ENCODE measurements at places on chromosomes 16 and 17. TPM values are rescaled to one million over a fixed set of nuclear protein-coding genes. Genes with fewer than 3 reads are reported as not detected.

GRCh38 chr17:39144416-39144840 is 7.0 kb downstream of the PLXDC1 start:
- ATAC-seq: peak; percentile 85

Gene BCO1
- 0.32 TPM for total RNA-seq

Gene CDC27
- 50.6 TPM for total RNA-seq

Gene RHBDF2
- 36.8 TPM for total RNA-seq

GRCh38 chr16:50402298-50402895 is 33.6 kb upstream of the BRD7 start:
- no peak for ATAC-seq

DNA sequence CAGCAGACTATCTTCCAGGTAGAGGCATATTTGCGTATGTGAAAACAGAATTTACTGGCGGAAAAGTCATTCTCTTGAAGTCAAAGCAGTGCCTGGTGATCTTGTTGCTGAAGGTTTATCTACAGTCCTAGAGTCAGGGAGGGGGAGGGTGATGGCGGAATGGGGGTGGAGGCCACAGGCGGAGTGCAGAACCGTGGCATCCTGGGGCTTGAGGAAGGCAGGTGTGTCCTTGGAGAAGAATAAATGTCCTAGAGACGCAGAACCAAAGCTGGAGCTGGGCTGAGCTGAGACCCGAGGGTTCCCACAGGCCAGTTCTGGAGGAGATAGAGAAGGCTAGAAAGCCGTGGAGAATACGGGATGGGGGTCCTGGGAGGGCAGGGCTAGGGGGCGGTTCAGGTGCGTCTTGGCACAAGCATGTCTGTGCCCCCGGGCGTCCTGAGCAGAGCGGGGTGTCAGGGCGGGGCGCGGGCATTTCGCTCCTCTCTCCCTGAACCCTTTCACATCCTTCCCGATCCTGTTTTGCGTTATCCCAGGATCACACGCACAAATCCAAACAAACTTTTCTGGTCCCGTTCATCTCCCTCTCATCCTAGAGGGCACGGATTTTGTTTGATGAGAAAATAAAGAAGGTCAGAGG is 76.9 kb upstream of the CREBBP start:
- no peak for ATAC-seq

- ATAC-seq: no peak
Observed at GRCh38 chr16:85312642-85313525, 200.6 kb upstream of the CIBAR2 start.

GRCh38 chr17:8820311-8821010 is 21.3 kb upstream of the MFSD6L start:
- ATAC-seq: no peak

DNA sequence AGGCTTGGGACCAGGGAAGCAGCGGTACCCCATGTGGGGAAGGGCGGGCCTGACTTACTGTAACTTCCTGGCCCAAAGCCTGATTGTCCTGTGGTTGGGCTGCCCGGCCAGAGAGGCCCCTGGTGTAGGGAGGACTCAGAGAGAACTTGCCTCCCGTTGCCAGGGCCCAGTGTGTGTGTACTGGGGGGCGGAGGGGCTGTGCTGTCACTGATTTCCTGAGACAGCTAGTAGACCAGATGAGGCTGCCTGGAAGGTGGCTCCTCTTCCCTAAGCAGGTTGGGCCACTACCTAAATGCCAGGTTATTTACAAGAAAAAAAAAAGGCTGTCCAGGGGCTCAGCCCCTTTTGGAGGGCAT is 16.7 kb downstream of the SOCS3 start:
- ATAC-seq: peak; percentile 9

Gene ESRP2
- total RNA-seq: 82.1 TPM

Gene TMEM101
- 23.2 TPM for total RNA-seq

DNA sequence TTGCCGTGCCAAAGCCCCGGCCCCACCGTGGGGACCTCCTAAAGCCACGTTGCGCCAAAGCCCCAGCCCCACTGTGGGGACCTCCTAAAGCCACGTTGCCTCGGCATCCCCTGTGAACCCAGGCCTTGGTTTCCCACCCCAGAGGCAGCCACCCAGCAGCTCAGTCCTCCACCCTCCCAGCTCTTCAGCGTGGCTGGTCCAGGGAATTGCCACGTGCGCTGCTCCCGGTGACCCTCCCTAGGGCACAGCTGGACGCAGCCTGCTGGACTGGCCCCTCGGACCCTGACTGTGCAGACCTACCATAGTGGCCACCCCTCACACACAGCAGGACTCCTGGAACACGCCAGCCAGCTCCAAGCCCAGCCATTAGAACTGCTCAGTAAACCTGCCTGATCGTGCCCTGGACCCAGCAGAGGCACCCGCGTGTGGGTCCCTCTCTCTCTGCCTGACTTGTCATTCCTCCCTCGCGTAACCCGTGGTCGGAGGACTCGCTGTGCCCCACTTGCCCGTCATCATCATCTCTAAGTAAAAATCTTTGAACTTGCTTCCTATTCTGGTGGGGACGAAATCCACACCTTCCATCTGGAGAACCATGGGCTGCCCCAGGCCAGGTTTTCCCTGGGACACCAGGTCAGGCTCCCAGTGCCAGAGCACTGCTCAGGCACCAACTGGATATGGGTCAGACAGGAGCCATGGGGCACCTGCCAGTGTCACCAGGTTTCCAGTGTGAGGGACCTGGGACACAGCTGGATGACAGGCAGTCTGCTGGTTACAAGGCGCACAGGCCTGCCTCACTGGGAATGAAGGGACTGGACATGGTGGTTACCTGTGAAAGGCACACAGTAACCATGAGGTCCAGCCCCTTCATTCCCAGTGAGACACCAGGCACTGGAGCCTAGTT is 5.6 kb downstream of the CIAO3 start:
- ATAC-seq: no peak

- ATAC-seq: no peak
Observed at GRCh38 chr17:57463103-57463885, 207.0 kb downstream of the MSI2 start.

DNA sequence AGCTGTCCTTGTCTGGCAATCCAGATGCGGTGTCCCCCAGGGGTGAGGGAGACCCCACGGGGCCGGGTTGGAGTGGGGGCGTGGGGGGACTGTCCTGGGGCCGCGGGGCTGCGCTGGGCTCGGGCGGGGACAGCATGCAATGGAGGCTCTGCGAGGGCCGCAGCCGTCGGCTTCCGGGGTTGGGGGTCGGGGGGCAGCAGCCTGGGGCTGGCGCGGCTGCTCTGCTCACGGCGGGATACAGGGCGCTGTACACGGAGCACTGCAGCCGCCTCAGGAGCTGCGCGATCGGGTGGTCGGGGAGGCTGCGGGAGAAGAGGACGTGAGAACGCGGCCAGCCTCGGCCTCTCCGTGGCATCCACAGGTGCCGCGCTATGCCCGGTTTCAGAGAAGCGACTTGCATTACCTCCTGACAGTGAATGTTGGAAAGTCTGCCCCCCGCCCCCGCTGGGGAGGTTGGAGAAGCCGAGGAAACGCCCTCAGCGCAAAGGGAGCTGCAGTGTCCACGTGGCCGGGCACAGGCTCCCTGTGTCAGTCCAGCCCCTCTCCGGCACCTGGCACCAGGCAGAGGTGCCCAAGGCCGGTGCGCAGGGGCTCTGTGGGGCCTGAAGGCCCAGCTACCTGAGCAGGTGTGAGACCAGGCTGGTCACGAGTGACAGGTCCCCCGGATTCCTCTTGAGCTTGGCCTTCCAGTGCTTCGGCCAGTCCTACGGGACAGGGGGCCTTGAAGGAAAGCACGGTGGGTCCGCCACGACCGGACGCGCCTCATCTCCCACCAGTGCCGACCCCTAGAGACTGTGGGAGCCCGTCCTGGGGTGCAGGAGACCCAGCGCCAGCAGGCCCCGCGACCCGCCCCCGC is 9.4 kb upstream of the SPATA2L start:
- ATAC-seq: peak; percentile 0

- peak; percentile 36 for ATAC-seq
Observed at GRCh38 chr16:76639685-76640289, 362.6 kb downstream of the CNTNAP4 start.

DNA sequence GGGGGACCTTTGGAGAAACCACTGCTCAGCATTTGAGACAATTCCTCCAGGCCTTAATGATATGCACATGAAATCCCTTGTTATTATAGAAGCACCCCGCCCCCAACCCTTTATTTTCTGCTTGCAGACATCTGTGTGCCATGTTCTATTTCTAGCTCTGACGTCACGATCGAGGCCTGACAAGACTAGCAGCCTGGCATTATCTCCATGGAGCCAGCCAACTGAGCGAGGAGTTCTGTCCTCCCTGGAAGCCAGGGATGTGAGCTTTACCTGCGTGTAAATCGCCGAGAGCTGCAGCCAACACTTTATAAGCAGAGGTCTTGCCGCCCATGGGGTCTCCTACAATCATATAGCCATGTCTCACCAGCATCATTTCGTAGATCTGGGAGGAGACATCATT is 116.9 kb downstream of the DNAH3 start:
- ATAC-seq: no peak

DNA sequence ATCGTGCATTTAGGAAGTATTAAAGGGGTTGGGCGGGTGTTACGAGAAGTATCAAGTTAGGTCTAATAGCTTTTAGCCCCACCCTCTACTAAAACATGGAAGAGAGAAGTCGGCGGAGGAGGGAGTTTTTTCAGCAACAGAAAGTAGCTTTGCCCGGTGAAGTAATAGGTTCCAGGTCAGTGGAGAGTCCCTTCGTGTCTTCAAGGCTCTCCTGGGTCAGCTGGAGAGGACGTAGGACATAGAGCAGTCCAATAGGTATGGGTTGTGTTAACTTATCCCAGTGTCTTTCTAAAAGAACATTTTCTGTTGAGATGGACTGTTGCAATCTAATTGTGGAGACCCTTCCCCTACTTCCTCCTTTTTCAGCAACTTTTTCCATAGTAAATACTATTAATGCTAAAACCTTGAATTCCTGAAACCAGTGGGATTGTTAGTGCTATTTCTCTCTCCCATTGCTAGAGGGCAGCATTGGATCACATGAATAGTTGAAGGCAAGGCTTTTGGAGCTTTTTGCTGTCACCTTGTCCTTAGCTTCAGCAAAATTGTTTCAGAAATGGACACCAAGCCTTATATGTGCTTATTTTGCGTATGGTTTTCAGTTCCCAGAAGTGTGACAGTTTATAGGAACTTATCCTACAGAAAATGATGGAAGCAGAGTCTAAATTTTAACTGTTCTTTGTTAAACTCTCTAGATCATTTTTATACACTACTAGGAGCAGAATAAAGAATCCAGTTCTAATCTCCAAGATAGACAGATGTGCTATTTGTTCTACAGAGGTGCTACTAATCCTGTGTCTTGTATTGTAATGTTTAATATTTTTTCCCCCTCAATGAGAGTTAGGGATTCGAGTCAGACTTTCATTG is 38.4 kb downstream of the UTP18 start:
- ATAC-seq: no peak

Gene WFIKKN1
- total RNA-seq: 0.08 TPM

Gene CLEC3A
- total RNA-seq: not detected

Gene SLFN14
- not detected for total RNA-seq

Gene IL17C
- not detected for total RNA-seq

GRCh38 chr16:5895976-5896375 is 798.4 kb upstream of the EEF2KMT start:
- ATAC-seq: no peak

- ATAC-seq: peak; percentile 22
Observed at GRCh38 chr17:42337442-42337841, 49.1 kb downstream of the STAT5A start.

GRCh38 chr17:76473541-76473985 is 6.2 kb downstream of the AANAT start:
- no peak for ATAC-seq

DNA sequence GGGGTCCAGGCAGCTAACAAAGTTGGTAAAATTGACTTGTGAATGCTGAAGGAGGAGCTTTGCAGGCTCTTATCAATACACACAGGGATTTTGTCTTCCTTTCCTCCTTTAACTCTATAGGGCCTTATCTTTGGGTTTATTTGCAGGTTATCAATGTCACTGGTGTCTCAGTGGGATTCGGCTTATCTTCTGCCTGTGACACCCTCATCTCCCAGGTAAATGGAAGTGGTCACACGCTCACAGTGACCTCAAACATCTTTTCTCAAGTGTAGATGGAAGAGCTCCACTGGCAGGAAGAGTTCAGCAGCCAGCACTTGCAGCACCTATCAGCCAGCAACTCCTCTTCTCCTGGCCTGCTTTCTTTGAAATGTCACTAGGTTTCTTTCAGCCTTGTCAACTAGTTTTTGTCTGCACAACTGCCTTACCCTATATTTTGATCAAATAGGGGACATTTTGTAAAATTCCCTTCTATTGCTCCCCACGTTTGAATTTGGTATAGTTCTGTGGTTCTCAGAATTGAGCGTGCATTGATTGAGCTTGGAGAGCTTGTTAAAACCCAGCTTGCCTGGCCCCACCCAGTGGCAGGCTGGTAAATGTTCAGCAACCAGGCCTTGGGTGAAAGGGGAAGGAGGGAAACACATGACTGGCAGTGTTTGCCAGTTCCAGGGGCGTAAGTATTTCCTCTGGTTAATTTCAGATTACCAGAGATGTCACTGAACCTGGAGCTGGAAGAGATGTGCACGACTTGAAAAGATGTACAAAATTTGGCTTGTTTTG is 12.8 kb downstream of the SLC47A1 start:
- ATAC-seq: peak; percentile 38

Gene SOCS3
- 13.6 TPM for total RNA-seq

Gene GINS2
- 10.9 TPM for total RNA-seq

Gene MYLK3
- total RNA-seq: 0.08 TPM

DNA sequence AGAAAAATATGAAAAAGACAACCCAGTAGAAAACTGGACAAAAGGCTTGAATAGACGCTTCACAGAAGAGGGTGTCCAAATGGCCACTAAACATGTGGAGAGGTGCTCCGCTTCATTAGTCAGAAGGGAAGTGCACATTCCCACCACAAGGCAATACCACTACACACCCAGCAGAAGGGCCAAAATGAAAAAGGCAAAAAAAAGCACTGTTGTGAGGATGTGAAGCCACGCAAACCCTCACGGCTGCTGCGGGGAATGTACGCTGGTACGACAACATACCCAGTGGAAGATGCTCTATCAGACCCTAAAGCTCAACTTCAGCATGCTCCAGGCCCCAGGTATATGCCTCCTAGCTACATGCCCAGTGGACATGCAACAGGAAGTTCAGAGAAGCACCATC is 17.0 kb downstream of the PIK3R5 start:
- ATAC-seq: no peak

GRCh38 chr16:23323224-23324030 is 21.3 kb downstream of the SCNN1B start:
- no peak for ATAC-seq

Gene RND2
- 0.16 TPM for total RNA-seq

DNA sequence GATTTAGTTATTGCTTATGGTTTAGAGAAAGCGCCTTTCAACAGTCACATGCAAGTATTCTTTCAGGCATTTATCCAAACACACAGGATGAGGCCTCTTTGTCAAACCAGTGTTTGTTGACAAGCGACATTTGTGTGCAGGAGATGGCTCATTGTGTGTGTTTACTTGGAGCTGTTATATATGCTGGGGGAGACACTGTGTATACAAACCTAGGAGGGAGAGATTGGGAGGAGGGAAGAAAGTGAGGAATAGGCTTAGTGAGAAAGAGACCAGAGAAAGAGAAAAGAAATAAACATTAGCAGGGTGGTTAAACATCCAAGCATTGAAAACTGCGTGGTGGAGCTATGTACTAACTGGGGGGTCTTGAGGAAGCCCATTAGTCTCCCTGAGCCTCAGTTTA is 437.6 kb downstream of the MAF start:
- no peak for ATAC-seq

Gene SDR42E2
- not detected for total RNA-seq

Gene GID4
- 8.4 TPM for total RNA-seq

Data from esophagus mucosa (tissue), 1 donor.